ENCODE measurements at places on chromosomes 11 and 22. TPM values are rescaled to one million over a fixed set of nuclear protein-coding genes. Genes with fewer than 3 reads are reported as not detected.

GRCh38 chr11:110429731-110430266 lies at the start of gene FDX1:
Gene FDX1 (plus strand): TSS chr11:110429948. CDS start chr11:110430121, 173 bp downstream.
- peak within 1 kb of the TSS; percentile 61 for H3K4me3 ChIP-seq
- peak; percentile 82 for DNase-seq
- H3K4me1 ChIP-seq = peaks cover 11% of the 10 kb centered on the region
- no peaks in the 10 kb centered on the region for H3K27me3 ChIP-seq

Gene TMA7B
- total RNA-seq = not detected

DNA sequence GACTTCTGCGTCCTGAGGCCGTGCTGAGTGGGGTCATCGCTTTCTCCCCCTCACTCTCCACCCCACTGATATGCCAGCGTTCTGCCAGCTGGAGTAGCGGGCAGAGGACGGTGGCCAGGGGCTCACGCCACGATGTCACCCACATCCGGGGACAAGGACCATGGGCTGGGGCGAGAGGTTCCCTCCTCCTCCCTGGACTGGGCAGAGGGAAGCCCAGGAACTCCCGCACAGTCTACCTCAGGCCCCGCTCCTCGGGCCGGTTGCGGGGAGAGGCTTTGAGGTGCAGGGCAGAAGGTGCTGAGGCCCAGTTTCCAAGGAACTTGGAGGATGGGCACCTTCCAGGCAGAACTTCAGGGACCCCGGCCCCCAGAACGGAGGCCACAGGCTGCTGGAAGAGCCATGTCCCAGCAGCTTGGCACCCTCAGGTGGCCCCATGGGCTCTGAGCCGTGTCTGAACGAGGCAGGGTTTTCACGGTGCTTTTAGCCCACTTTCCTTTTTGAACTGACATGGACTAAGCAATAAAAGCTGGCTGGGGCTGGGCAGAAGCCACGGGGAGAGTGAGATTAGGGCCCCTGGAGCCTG lies 25.4 kb downstream of the ADAMTS15 start:
- peaks cover 15% of the 10 kb centered on the region for H3K4me1 ChIP-seq
- H3K4me3 ChIP-seq = no peak overlapping the region

Gene RTN4RL2
- 0.26 TPM for total RNA-seq

- H3K4me3 ChIP-seq = no peak overlapping the region
- no peaks in the 10 kb centered on the region for H3K27me3 ChIP-seq
- H3K4me1 ChIP-seq = peaks cover 10% of the 10 kb centered on the region
- H3K27ac ChIP-seq = no peak overlapping the region
- no peaks in the 10 kb centered on the region for H3K36me3 ChIP-seq
- DNase-seq = no peak
Measured at GRCh38 chr11:128894286-128894681, 3.1 kb downstream of the KCNJ5 start.

GRCh38 chr11:107564877-107565218 lies 687 bp downstream of the ALKBH8 start:
- no peaks in the 10 kb centered on the region for H3K27me3 ChIP-seq
- no peak for DNase-seq
- H3K4me3 ChIP-seq = peak overlapping the region; percentile 91
- H3K4me1 ChIP-seq = peaks cover 10% of the 10 kb centered on the region
- peak overlapping the region; percentile 71 for H3K27ac ChIP-seq
- H3K36me3 ChIP-seq = no peaks in the 10 kb centered on the region

Gene OR8D4
- total RNA-seq = not detected

Gene VPREB1
- total RNA-seq = not detected

- peaks cover 17% of the 10 kb centered on the region for H3K4me1 ChIP-seq
- DNase-seq = no peak
- no peaks in the 10 kb centered on the region for H3K36me3 ChIP-seq
- peak overlapping the region; percentile 84 for H3K27ac ChIP-seq
Measured at GRCh38 chr22:26672060-26672471, 14.7 kb downstream of the MIAT start.

GRCh38 chr11:40161854-40162410 lies 1297.5 kb downstream of the LRRC4C start:
- H3K27me3 ChIP-seq = no peaks in the 10 kb centered on the region
- no peaks in the 10 kb centered on the region for H3K4me1 ChIP-seq
- H3K36me3 ChIP-seq = no peaks in the 10 kb centered on the region

DNA sequence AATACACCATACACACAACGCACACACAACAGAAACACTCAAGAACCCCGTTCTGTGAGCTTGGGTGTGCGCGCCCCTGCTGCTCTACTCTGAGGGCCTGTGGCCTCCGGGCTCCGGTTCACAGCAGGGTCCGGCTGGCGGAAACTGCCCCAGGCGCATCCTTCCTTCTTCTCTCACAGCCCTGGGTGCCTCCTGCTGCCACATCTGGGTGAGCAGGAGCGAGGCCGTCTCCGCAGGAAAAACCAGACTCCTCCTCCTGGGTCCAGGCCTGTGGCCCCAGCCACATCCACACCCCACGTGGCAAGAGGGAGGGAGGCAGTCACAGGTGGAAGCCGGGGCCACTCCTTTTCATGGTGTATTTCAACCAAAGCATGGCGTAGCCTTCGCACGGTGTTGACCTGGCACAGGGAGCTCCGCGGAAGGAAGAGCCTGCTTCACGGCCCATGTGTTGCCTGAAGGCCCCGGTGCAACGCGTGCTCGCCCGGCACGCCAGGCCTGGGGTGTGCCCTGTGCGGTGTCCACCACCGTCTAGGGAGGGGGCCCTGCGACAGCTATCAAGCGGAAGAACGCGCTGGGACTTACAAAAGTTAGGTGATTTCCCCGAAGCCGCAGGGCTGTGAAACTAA lies 1502.7 kb downstream of the TBC1D22A start:
- H3K27ac ChIP-seq = no peak overlapping the region
- H3K36me3 ChIP-seq = no peaks in the 10 kb centered on the region
- H3K27me3 ChIP-seq = peaks cover 29% of the 10 kb centered on the region
- no peaks in the 10 kb centered on the region for H3K4me1 ChIP-seq

- H3K36me3 ChIP-seq = no peaks in the 10 kb centered on the region
- no peak for DNase-seq
- H3K27me3 ChIP-seq = no peaks in the 10 kb centered on the region
- H3K4me3 ChIP-seq = no peak overlapping the region
- H3K4me1 ChIP-seq = no peaks in the 10 kb centered on the region
- no peak overlapping the region for H3K27ac ChIP-seq
Measured at GRCh38 chr11:110835106-110835505, 122.9 kb upstream of the ARHGAP20 start.

Gene PPARA
- 10.4 TPM for total RNA-seq

DNA sequence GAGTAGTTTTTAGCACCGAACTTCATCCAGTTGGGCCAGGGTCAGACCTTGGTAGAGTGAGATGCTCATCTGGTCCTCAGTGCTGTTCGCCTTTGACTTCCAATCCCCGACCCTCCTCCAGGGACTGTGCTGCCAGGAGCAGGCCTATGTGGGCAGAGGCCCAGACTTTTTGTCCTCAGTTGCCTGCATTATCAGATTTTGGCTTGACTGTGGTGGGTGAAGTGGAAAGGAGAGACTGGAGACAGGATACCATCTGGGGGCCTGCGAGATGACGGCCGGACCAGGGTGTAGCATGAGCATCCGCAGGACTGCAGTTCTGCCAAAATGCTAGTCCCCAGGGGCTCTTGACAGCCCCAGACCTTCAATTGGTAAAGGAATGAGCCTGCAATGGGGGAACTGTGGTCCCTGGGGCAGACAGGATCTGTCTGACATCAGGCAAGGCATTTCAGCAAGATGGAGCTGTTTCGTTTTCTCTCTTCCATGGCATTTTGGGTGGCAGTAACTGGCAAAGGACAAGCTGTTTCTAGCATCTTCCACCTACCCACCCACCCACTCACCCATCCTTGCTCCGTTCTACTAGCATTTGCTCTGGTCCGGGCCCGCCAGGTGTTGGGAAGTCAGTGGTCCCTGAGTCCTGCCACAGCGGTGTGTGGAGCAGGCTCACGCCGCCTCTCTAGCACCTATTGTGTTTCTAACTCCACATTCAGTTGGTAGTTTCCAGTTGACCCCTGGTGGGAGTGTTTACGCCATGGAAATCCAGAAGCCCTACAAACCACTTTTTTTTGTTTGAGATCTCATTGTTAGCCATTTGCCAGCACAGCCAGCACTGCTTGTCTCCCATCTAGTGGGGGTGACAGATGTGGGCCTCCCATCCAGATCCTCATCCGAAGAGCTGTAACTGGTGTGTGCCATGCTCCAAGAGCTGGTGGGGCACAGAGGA lies 53.5 kb downstream of the OTOG start:
- peak; percentile 28 for DNase-seq
- no peaks in the 10 kb centered on the region for H3K36me3 ChIP-seq
- H3K27ac ChIP-seq = peak overlapping the region; percentile 73
- no peaks in the 10 kb centered on the region for H3K27me3 ChIP-seq

- no peaks in the 10 kb centered on the region for H3K27me3 ChIP-seq
- DNase-seq = peak; percentile 70
- H3K4me1 ChIP-seq = peaks cover 18% of the 10 kb centered on the region
- no peak overlapping the region for H3K4me3 ChIP-seq
Measured at GRCh38 chr11:75140269-75141138, 10.4 kb upstream of the SLCO2B1 start.

Gene C11orf42
- not detected for total RNA-seq

Gene NXPE4
- not detected for total RNA-seq

DNA sequence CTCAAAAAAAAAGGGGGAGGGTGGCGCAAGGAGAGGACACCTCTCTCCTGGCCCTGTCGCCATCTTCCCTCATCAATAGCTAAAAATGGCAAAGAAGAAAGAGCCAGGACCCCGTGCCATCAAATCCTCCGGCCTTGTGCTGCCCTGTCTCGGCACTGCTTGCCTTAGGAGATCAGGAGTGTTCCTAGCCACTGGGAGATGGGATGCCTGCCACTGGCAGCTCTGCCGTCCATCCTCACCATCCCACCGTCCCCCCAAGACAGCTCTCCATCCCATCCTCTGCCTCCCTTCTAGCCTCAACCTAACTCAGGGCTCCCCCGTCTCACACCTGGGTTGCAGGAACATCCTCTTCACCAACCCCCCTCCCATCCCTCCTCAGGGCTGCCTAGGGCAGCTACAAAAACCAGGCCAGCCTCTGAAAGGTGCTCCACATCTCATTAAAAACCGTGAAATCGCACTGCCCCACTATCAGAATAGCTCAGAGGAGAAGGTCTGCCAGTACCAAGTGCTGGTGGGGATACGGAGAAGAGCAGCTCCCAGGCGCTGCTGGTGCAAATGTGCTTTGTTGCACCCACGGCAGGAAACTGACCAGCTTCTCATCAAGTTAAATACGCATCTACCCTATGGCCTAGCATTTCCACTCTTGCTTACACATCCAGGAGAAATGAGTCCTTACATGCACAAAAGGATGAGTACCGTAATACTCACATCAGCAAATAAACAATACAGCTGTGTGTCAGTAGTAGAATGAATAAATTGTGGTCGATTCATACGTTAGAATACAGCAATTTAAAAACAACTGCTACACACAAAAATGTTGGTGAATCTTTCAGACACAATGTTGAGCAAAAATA lies 31.7 kb upstream of the GCAT start:
- no peak overlapping the region for H3K4me3 ChIP-seq
- H3K27ac ChIP-seq = no peak overlapping the region
- H3K27me3 ChIP-seq = no peaks in the 10 kb centered on the region
- peaks cover 9% of the 10 kb centered on the region for H3K4me1 ChIP-seq
- no peak for DNase-seq

- no peaks in the 10 kb centered on the region for H3K36me3 ChIP-seq
- no peak overlapping the region for H3K27ac ChIP-seq
- H3K27me3 ChIP-seq = no peaks in the 10 kb centered on the region
- no peak for DNase-seq
Measured at GRCh38 chr11:28863422-28863821, 755.2 kb downstream of the METTL15 start.

GRCh38 chr22:32999039-32999815 lies 59.0 kb downstream of the SYN3 start:
- DNase-seq = no peak
- no peak overlapping the region for H3K27ac ChIP-seq
- H3K27me3 ChIP-seq = no peaks in the 10 kb centered on the region
- no peak overlapping the region for H3K4me3 ChIP-seq

DNA sequence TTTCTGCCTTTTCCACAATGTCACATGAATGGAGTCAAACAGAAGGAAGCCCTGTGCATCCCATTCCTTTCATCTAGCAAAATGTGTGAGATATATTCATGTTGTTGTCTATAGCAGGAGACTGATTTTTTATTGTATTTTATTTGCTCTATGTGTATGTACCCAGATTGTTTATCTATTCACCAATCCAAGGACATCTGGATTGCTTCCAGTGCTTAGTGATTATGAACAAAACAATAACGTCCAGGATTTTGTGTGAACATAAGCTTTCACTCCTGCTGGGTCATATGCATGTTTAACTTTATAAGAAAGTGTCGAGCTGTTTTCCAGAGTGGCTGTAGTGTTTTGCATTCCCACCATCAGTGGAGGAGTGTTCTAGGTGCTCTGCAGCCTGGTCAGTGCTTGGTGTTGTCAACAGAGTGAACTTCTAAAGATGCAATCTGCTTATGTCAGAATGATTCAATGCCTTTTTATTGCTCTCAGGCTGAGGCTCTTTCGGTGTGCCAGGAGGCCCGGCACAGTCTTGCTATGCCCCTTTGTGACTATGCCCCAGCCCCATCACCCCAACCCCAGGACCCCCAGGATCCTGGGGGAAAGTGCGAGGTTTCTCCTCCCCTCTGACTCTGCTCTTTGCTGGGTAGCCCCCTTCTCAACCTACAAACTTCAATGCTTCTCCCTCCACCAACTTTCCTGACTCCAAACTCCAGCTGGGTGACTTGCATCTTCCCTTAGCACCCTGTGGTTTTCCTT lies 19.9 kb upstream of the SYT13 start:
- peaks cover 28% of the 10 kb centered on the region for H3K27me3 ChIP-seq
- H3K27ac ChIP-seq = no peak overlapping the region
- H3K4me3 ChIP-seq = no peak overlapping the region
- DNase-seq = no peak

DNA sequence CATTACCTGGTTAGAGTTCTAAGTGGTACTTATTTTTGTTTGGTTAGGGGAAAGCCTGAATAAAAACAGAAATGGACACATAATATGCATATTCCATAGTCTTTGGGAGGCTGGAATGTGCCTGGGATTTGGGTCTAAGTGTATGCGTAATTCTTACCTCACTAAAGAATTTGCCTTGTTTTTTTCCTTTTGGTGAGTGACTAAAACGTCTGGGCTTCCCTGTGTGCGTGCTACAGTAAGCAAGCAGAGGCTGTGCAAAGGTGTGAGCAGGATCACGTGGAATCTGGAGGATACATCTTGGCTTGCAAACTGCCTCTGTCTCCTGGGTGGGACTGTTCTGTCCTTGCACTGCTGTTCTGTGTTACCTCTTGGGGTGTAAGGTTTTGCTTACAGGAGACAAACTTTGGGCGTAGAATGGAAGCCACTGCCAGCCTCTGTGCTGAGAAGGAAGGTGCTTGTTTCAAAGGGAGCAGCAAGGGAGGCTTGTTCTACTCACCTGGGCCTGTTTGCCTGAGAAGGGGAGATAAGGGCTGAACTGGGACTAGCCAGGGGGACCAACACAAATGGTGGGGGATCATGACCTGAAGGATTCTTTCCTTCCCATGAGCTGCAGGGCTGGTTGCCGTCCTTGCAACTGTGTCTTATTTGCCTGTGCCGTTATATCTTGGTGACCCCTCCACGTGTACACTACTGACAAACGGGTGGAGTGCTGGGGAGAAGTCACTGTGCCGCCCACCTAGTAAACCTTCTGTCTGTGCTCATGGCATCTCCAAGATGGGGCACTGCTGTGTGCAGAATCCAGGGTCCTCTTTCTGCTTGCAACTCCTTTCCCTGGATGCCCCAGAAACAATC lies 4.5 kb downstream of the NEAT1 start:
- peak overlapping the region; percentile 54 for H3K27ac ChIP-seq
- no peaks in the 10 kb centered on the region for H3K27me3 ChIP-seq
- H3K4me1 ChIP-seq = peaks cover 12% of the 10 kb centered on the region
- H3K36me3 ChIP-seq = peaks cover 25% of the 10 kb centered on the region
- peak overlapping the region; percentile 71 for H3K4me3 ChIP-seq

- H3K4me1 ChIP-seq = no peaks in the 10 kb centered on the region
- H3K4me3 ChIP-seq = no peak overlapping the region
- H3K36me3 ChIP-seq = no peaks in the 10 kb centered on the region
- no peak for DNase-seq
- peaks cover 21% of the 10 kb centered on the region for H3K27me3 ChIP-seq
Measured at GRCh38 chr22:37406441-37407235, 20.6 kb downstream of the ELFN2 start.
